Hepatic stellate cell (primary cell): ENCODE measurements at places on chromosomes 12 and 14.

DNA sequence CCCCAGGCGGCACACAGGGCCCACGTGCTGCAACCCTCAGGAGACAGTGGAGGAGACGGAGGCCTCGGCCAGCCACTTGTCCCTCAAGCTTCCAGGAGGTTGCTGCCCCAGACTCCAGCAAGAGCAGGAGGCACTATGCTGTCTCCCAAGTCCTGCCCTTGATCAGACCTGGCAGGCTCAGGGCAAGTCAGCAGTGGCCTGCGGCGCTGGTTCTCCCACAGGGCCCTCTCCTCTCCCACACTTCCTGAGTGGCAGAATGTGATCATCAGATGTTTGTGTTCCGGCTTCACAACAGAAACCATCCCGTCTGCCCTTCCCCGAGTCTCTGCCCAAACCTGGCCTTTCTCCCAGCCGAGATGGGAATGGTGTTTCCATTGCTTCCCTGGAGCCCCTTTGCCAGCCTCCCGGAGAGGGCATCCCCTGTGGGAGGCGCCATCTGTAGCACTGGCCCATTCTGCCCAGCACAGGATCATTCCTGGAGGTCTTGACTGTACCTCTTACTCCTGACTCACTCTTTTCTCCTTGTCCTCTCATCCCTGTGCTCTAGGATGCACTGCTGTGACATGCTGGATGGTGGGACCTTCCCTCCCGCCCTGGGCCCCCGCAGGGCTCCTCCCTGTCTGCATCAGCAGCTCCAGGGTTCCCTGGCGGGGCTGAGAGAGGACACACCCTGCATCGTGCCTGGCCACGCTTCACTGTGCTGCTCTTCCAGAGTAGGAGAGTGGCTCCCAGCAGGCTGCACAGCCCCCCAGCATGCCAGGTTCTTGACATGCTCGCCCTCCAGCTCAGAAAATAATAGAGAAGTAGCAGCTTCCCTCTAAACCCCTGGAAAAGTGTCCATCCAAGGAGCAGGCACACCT lies 114.7 kb upstream of the FKBP4 start:
- DNase-seq = no peak

DNA sequence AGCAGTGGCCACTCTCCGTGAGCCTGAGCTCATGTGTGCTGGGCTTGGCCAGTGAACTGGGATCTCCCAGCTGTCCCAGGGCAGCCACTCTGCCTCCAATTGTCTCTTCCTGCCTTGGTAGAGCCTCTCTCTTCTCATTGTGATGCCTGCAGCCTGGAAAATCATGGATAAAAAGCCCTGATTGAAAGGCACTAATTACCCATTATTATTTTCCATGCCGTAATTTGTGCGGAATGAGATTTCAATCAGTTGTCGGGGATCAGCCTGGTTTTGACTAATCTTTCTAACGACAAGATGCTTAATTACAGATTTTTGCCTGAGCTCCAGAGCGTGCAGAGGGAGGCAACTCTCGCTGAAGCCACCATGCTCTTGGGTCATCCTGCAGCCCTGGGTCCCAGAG lies 52.7 kb downstream of the ESRRB start:
- DNase-seq = no peak

- DNase-seq = no peak
These were observed 31.2 kb downstream of the VEZT start for GRCh38 chr12:95248604-95249360.

DNA sequence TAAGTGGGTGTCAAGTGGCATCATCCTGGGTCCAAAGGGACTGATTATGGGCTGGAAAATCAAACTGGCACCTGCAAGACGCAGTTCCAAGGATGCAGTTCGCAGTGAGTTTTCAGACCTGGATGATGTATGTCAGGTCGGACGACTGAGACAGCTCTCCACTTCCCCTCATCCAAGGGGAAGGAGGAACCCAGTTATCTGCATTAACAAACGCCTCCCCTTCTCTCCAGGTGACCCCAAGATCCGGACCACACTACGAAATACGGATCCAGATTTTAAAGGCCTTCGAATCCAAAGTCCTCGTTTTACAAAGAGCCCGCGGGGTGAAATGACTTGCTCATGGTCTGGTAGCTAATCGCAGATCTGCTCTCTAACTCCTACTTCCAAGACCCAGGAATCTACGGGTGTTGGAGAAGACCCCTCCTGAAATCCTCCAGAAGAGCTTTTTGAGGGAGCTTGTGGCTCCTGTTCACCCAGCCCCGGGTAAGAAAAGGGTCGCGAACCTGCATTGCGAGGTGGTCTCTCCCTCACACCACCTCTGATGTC lies 460 bp upstream of the SYNE2 start:
- DNase-seq = no peak

GRCh38 chr12:123524378-123524777 lies 9.1 kb downstream of the RILPL1 start:
- DNase-seq = no peak

DNA sequence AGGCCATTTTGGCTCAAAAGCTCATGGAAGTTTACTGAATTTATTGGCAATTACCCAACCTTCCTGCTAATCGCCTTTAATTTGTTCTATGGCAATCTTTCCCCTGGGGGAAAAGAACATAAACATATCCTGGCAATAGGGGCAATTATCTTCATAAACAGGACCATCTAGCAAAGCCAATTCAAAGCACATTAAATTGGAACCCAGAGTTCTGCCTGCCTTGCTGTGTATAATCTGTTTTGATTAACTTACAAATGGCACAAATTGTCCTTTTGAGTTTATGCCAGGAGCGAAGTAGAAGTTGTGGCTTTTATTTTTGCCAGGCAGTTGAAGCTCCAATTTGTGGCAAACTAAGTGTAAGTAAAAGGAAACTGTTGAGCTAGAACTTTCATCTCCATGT lies 68.6 kb downstream of the C12orf50 start:
- no peak for DNase-seq

DNA sequence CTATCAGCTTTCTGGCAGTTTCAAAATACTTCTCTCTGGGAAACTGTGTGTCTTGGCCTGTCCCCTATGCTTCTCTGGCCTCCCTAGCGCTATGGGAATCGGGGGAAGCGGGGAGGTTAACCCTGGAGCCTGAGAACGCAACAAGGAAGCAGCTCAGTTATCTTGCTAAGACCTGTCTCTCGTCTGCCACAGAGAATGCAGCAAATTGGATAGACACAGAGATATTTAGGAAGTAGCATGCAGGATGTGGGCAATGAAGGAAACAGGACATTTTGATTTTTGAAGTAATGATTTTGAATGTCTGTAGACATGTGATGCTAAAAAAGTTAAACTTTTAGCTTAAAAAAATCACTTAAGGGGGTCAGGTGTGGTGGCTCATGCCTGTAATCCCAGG lies 6.6 kb upstream of the CALCOCO1 start:
- DNase-seq = no peak

DNA sequence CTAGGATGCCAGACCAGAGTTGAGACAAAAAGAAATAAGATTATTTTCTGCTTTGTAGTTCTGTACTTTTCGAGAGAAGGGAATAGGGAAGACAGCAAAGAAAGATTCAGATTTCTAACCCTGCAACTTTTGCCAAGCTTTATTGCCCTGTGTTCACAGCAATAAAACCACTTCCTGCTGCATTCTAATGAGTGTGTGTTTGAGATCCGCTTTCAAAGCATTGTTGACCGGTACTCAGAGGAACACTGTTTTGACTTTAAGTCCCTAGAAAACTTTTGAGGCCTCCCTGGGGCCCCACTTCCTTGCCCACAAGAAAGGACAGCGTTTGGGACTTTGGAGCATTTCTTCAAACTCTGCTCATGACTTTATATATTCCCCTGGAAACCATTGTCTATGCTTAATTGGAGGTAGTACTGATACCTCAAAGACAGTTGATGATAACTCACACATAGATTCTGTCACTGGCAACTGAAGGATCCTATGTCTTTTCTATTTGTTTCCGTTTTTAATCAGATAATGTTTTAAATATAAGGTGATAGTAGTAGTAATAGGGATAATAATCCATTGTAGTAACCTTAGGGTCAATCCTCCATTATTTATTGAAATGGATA lies 1.3 kb downstream of the RNASE6 start:
- DNase-seq = no peak
